B cell (primary cell): ENCODE measurements at places on chromosomes 4 and X. TPM values are rescaled to one million over a fixed set of nuclear protein-coding genes. Genes with fewer than 3 reads are reported as not detected.

- DNase-seq: no peak
Measured at GRCh38 chr4:8916351-8916885, 44.8 kb upstream of the HMX1 start.

- no peak for DNase-seq
Measured at GRCh38 chrX:72621625-72622485, 49.2 kb upstream of the HDAC8 start.

DNA sequence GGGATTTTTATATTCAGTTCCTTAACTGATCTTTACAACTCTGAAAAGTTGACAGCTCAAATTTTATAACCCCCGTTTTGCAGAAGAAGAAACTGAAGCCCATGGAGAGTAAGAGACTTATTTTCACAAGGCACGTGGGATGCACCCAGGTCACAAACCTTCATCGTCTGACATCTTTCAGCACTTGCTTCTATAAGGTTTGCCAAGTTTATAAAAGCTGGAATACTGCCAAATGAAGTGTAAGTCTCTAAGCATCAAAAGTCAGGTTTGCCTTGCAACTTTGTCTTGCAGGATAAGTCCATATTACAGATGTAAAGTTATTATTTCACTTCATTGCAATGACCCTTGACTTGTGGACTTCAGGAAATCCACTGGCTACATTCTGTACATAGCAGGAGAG, 6.3 kb upstream of the KCNIP4 start:
- no peak for DNase-seq

USP51 gene
- polyA plus RNA-seq: 0.91 and 1.6 TPM in 2 replicates

RTL5 gene
- polyA plus RNA-seq: 1.0 and 1.1 TPM in 2 replicates

F11 gene
- polyA plus RNA-seq: 0.06 TPM in 1 of 2 replicates, not detected in the other

GRCh38 chr4:123880631-123881030, 484.0 kb downstream of the SPRY1 start:
- DNase-seq: no peak

- DNase-seq: no peak
Measured at GRCh38 chrX:33726281-33727160, 405.6 kb downstream of the FAM47A start.

DNA sequence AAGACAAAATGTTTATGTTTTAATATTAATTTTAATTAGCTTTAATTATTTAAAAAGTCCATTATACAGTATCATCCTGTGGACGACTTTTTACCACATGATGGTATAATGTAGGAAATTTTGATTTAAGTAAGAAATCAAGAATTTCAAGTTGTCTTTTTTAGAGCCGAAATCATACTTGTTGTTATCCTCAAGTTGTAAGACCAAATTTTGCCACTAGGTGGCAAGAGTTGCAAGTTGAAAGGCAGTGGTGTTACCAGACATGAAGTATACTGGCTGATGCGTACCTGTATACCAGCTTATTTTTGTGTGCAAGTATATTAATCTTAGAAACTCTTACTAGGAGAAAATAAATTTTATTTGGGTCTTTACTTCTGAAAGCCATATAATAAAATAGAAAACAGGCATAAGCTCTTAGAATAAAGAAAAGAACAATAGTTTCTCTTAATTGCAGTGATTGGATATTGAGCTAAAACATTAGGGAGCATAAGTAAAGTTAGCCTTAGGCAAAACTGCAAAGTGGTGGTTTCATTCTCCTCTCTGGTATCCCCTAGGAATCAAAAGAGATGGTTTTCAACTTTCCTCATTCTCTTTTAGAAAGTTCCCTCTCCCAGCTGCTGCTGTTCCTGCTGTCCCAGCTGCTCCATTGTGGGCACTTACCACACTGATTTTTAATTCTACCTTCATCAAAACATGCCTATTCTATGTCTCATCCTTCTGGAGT, 118.0 kb upstream of the WDFY3 start:
- DNase-seq: peak; percentile 74

DNA sequence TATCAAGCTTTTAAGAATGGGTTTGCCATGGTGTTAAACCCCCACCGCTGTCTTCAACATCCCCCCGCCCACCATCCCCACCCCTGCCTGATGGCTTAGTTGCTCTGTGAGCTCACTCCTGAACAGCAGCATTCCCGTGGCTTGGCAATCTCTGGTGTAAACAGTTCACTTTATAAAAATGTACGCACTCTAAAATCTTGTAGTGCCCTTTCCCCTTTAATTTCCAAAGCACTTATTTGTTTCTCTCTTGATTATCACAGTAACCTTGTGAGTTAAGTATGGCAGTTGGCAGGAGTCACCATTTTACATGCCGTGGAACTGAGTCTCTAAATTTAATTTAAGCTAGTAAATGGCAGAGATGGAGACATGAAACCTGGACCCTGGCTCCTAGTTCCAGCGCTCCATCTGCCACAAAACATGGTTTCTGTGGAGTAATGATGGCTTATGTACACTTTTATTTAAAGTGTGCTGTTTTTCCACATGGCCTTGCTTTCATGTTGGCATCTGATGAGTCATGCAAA, 123.1 kb downstream of the AFF1 start:
- no peak for DNase-seq

DNA sequence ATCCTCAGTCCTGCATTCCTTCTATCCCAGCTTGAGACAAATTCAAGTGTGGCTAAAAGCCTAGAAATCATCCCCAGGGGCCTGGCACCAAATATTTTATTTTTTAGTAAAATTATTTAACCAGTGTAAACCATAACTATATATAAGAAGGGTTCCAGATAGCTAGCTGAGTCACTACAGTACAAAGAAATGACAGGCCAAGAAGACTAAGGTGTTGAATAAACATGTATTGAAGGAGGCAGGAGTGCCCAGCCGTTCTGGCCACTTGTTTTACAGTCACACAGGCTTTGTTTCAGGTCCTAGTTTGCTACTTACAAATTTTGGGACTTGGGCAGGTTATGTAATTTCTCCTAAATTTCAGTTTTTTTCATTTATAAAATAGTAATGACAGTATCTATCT, 225.9 kb upstream of the PITX2 start:
- no peak for DNase-seq

DNA sequence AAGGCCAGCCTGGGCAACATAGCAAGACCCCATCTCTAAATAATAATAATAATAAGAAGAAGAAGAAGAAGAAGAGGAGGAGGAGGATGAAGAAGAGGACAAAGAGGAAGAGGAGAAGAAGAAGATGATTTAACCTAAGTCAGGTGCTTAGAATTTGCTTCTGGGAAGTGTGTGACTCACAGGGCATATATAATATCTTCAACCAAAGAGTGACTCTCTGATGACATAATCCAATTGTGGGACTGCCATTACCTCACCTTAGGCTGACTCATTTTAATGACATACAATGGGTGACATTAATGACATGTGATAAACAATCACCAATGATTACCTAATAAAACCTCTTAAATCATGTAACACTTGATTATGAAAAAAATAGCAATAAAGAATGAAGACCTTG, 32.7 kb upstream of the MBTPS2 start:
- DNase-seq: no peak

DNA sequence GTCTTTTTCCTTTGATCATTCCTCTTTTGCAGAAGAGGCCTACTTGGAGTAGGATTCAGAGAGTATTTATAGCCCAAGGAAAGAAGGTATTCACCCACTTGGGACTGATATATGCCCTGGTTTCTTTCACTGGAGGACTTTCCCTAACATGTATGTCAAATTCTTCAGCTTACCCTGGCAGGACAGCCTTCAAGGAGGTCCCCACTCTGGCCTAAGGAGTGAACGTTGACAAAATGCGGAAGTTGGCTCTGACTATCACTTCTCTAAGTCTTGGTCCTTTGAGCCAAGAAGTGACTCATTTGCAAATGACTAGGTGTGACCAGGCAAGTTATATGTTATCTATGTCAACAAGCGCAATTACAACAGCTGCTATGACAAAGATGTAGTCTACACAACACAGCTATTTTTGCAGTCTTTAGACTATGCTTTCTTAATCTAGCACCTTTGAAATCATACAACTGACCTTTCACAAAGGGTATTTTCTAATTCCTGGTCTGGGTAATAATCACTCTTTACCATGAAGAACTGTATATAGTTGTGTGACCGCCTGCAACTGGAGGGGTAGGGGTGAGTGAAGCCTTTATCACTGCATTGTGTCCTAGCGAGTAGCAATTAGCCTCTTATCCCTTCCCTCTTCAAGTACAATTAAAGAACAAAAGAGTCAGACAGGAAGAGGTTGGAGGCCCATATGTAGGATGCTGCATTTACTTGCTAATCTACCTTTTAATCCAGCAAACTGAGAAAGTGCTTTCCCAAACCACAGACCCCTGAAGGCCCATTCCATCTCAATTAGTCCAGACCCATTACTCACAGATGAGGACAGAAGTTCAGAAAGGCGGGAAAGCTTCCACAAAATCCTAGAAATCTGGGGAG, 50.1 kb downstream of the RASGEF1B start:
- peak; percentile 83 for DNase-seq

DNA sequence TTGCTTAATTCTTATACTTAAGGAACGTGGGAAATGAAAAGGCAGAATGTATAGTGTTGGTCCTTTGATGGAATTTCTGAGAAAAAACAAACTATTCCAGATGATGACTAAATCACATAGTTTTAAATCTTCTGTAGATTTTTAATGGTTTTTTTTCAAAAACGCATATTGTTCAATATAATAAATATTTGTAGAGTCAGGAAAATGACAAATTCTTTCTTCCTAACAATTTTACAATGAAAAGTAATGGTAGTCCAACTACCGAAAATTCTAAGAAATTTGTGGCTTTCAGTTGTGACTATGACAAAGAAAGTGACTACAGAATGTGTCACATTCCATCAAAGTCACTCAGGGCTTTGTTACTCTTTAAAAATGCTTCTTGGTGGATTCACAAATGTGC, 164.8 kb upstream of the PITX2 start:
- DNase-seq: no peak

- no peak for DNase-seq
Measured at GRCh38 chr4:128986908-128987307, 106.4 kb downstream of the SCLT1 start.

UGT2B17 gene
- 0.26 TPM in 1 of 2 replicates, not detected in the other for polyA plus RNA-seq

GRCh38 chrX:9525511-9526248, 60.8 kb downstream of the TBL1X start:
- DNase-seq: peak; percentile 57

DNA sequence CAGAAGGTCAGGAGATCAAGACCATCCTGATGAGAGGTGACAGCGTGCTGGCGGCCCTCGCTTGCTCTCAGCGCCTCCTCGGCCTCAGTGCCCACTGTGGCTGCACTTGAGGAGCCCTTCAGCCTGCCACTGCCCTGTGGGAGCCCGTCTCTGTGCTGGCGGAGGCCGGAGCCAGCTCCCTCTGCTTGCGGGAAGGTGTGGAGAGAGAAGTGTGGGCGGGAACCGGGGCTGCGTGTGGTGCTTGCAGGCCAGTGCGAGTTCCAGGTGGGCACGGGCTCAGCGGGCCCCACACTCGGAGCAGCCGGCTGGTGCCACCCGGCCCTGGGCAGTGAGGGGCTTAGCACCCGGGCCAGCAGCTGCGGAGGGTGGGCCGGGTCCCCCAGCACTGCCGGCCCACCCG, 286.9 kb downstream of the RAPGEF2 start:
- DNase-seq: no peak

DNA sequence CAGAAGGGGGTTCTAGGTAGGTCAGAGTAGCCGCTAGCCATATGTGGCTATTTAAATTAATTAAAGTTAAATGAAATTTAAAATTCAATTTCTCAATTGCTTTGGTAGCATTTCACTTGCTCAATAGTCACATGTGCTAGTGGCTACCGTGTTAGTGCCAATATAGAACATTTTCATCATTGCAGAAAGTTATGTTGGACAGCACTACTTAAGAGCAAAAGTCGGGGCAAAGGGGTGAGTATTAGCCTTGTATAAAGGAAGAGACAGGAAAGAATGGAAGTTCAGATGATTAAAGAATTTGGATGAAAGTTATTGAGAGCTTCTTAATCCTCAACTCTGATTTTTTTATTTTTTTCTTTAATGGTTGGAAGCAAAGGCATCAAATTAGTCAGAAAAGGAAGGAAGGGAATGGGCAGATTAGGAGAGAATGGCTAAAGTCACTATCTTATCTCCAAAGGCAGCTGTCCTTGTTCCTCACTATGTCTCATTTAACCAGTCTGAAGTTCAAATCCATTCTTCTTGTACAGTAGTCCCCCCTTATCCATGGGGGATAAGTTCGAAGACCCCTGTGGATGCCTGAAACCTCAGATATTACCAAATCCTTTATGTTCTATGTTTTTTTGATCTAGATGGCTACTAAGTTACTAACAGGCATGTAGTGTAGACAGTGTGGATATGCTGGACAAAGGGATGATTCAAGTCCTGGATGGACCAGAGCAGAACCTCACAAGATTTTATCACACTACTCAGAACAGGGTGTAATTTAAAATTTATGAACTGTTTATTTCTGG, 22.9 kb downstream of the OCIAD1 start:
- no peak for DNase-seq

DNA sequence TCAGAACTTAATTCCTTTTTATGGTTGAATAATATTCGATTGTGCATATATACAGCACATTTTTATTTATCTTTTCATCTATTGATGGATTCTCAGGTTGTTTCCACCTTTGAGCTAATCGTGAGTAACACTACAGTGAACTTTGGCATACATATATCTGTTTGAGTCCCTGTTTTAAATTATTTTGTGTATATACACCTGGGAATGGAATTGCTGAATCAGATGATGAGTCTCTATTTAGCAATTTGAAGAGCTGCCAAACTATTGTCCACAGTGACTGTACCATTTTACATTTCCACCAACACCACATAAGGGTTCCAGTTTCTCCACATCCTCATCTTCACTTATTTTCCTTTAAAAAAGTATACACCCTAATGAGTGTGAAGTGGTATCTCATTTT, 166.2 kb upstream of the FGF13 start:
- DNase-seq: no peak

GRCh38 chr4:123198706-123199105, 197.9 kb upstream of the SPRY1 start:
- no peak for DNase-seq

C4orf36 gene
- polyA plus RNA-seq: 0.24 and 0.36 TPM in 2 replicates

GRCh38 chr4:150874338-150875226, 140.5 kb downstream of the LRBA start:
- no peak for DNase-seq

GRCh38 chr4:16078195-16078760, 5.5 kb downstream of the PROM1 start:
- DNase-seq: no peak

STK32B gene
- 0.30 and 0.42 TPM in 2 replicates for polyA plus RNA-seq

NWD2 gene
- not detected in 2 replicates for polyA plus RNA-seq

GRCh38 chrX:121598356-121598755, 550.9 kb downstream of the GLUD2 start:
- DNase-seq: no peak

GRCh38 chr4:40502934-40503333, 126.7 kb downstream of the RBM47 start:
- DNase-seq: no peak

GRCh38 chr4:152063621-152064240, 302.9 kb upstream of the GATB start:
- DNase-seq: no peak

- no peak for DNase-seq
Measured at GRCh38 chr4:173958445-173958844, 325.0 kb downstream of the FBXO8 start.

- DNase-seq: peak; percentile 23
Measured at GRCh38 chr4:112266823-112267222, 18.9 kb downstream of the TIFA start.
